ENCODE measurements at places on chromosomes 4 and X. TPM values are rescaled to one million over a fixed set of nuclear protein-coding genes. Genes with fewer than 3 reads are reported as not detected.

Gene NOX1
- not detected for total RNA-seq

GRCh38 chrX:120773801-120774200 is 101.9 kb downstream of the CT47B1 start:
- DNase-seq: no peak

Gene CLGN
- not detected for total RNA-seq

Gene NAP1L2
- total RNA-seq: 11.4 TPM

- no peak for DNase-seq
Measured at GRCh38 chr4:25493466-25493865, 116.4 kb downstream of the ANAPC4 start.

Gene GAB3
- total RNA-seq: 6.0 TPM

DNA sequence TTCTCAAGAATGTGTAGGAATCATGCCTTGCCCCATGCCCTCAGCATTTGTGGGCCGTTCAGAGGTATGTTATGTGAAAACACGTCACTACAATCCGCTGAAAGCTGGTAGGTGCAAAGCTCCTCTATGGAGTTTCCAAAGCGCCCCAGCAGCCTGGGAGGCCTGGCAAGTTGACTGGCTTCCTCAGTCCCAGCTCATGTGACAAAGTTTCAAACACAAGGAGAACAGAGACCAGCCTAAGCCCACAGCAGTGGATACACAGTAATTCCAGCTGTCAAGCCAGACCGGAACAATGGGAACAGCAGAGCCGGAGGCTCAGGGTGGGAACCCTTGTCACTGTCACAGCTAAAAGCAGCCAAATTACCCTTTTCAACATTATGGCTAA is 33.5 kb downstream of the NAT8L start:
- no peak for DNase-seq

DNA sequence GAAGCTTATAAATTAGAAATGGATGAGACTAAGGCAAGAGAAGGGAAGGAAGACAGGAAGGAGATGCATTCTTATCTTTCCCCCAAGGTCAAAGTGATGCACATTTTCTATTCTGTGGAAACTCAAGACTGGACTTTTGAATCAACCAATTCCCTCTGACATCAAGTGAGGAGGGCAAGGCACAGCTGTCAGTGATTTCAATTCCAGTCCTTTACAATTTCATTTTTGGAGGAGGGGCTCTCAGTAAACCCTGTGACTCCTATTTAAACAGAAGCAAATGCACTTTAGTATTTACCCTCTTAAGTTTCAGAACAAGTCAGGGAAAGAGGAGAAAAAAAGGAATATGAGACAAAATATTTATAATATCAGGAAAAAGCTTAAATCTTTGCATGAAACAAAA is 134.0 kb downstream of the MGST2 start:
- no peak for DNase-seq

- no peak for DNase-seq
Measured at GRCh38 chr4:150167054-150167453, 88.8 kb downstream of the DCLK2 start.

Gene PCDH10
- total RNA-seq: not detected

GRCh38 chr4:181234951-181235680 is 1008.1 kb upstream of the TENM3 start:
- no peak for DNase-seq

DNA sequence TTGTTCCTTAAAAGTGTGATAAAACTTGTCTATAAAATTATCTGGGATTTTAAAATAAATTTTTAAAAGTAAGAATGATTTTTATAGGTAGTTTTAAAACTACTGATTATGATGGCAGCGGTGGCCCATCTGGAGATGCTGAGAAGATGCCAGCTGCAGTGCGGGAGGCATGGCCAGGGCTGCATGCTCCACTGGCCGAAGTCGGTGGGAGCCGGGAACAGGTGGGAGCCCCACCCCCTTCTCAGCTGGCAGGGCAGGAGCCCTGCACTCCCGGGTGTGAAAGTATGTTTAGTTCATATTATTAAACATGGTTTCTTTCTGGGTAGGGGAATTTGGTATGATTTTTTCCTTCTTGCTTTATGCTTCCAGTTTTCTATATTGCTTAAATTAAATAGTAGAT is 63.8 kb downstream of the CORIN start:
- no peak for DNase-seq

GRCh38 chr4:173124209-173124865 is 44.3 kb upstream of the GALNT7 start:
- DNase-seq: no peak

DNA sequence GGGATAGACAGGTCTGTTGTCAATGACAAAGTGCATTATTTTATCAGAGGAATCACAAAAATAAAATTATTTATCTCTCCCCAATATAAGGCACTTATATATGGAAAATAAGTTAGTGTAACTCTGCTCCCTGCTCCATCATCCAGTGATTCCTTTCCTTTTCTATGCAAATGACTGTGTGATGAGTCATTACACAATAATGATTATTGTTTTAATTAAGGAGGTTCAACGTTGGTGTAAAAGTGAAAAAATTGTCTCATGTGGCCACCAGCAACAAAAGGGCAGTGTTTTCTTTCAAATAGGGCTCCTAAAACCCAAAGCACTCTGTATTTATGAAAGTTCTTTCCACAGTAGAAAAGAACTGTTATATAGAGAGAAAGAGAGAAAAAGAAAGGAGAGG is 16.7 kb downstream of the SLC7A11 start:
- no peak for DNase-seq

GRCh38 chr4:119197772-119198212 is 14.7 kb upstream of the USP53 start:
- DNase-seq: no peak

GRCh38 chr4:3374667-3375066 is 67.1 kb upstream of the HGFAC start:
- no peak for DNase-seq

DNA sequence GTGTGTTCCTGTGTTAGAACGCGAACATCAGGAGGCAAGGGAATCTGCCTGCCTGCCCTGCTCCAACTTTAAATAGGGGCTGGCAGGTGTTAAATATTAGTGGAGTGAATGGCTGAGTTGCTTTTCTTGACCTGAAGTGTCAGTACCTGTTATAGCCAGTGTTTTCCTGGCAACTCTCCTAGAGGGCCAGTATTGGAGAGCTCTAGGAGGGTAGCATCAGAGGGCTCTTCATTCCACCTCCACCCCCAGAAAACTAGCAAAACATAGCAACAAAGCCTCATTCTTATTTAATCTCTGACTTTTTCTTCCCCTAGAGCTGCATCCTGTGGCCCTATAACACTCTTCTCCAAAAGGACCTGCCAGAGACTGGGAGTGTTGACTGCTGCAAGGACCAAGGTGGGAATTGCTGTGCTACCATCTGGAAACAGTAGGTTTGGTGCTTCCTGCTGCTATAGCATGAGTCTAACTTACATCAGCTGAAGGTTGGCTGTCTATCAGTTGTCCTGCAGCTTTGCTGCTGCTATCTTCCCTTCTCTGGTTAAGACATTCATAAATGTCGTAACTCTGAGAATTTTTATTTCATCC is 33.5 kb downstream of the SGMS2 start:
- no peak for DNase-seq

Gene ADRA2C
- not detected for total RNA-seq

DNA sequence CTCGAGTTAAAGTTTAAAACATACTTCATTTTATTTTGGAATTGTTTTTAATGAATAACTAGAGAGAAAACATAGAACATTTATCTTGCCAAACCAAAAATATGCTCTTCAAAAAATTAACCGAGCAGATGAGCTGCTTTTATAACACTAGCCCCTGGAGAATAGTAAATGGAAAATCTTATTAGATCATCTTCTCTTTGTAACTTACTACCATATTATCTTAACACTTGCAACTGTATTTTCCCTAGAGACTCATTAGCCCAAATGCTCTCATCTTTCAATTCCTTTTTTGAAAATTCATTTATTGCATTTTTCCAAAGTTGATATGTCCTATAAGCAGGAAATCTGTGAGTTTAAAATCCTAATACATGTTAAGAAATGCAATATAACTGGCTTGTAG is 143.3 kb downstream of the CAMK2D start:
- DNase-seq: no peak

DNA sequence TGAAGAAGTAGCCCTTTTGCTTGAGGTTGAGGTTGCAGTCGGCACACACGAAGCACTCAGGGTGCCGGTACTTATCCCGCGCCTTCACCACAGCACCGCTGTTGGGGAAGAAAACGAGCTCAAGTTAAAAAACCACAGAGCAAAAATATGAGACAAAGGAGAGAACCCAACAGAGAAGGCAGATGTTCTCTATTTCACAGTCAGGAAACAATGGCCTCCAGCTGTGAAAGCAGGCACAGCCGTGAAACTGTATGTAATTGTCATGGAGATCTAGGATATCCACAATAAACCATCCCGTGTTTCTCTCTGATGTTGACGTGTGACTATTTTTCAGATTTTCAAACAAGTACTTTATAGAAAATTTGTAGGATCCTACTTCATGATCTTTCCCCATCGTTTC is 30.9 kb upstream of the CCDC110 start:
- no peak for DNase-seq

DNA sequence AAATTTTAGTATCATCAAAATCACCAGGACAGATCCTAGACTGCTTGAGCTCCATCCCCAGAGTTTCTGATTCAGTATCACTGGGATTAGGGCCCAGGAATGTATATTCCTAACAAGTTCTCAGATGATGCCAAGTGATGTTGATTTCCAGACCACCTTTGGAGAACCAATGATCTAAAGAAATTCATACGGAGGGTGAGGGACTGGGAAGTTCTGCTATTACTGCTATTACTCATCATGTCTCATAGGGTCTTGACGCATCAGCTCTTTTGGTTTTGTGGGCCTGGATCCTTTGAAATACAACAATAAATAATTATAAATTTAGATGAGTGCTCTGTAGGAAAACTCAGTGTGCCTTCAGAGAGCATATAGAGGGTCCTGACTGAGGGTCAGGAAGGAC is 59.8 kb upstream of the LGI2 start:
- no peak for DNase-seq

GRCh38 chr4:38610966-38611431 is 53.0 kb upstream of the KLF3 start:
- DNase-seq: no peak

Gene RNF128
- total RNA-seq: not detected

GRCh38 chr4:175394208-175394607 is 417.9 kb downstream of the GPM6A start:
- no peak for DNase-seq

DNA sequence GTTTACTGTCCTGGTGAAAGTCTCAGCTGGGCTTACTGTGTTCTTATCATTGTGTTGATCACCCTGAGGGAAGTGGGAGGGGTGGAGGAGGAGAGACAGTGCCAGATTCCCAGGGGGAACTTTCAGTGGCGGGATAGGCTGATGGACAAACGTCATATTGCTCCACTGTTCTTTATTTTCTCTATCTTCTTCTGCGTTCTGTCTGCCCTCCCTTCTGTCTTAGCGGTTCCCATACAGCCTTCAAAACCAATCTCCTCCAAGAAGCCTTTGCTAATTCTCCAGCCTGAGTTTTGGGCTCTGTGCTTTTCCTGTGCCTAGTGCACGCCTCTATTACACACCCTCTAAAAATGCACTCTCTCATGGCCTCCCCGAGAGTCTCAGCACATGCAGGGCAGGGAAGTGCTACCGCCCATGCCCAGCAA is 448.7 kb upstream of the FAT1 start:
- no peak for DNase-seq

DNA sequence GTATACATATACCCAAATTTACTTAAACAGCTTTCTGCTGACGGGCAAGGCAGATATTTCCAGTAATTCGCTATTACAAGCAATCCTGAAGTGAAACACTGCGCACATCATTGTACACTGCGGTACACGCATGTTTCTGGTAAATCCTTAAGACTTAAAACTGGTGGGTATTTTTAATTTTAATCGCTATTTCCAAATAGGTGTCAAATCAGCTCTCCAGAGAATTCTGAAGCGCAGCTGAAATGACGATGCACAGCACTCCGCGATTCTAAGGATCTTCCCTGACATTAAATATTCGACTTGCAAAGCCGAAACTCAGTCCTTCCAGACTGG is 361 bp downstream of the TMEM128 start:
- DNase-seq: no peak

Gene MID1
- not detected for total RNA-seq

- no peak for DNase-seq
Measured at GRCh38 chr4:57078685-57079521, 31.3 kb downstream of the IGFBP7 start.

GRCh38 chr4:37928426-37929416 is 31.5 kb upstream of the PTTG2 start:
- DNase-seq: peak; percentile 26

Gene UGT2A2
- not detected for total RNA-seq

DNA sequence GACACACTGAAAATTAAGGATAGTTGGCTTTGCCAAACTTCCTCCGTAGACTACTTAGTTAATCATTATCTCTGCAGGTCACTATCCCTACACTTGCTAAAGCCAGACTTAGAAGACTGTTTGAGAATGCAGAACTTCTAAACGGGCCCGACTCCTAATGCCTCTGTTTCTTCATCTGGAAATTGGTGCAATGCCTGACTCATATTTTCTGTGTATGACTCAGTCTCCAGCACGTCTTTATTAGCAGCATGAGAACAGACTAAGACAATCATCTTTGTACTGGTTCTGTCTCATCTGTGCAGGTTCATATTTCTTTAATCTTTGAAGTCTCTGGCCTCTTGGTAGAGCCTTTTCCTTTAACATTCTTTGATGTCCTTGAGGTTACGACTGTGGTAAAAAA is 411.9 kb upstream of the ACTRT1 start:
- DNase-seq: no peak

DNA sequence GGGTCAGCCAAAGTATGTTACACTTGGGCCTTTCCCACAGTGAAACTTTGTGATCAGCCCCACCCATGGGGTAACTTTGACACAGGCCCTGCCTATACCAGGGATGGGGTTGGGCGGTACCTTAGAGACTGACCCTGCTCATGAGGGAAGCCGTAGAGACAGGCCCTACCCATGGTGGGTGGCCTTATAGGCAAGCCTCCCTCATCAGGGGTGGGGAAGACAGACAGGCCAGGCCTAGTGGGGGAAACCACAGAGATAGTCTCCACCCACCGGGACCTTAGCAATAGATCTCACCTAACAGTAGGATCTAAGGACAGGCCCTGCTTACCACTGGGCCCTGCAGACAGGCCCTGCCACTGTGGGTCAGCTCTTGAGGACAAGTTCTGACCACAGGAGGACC is 6.8 kb downstream of the PLP2 start:
- no peak for DNase-seq

Gene FREM3
- 0.25 TPM for total RNA-seq

GRCh38 chr4:53818104-53818503 is 226.8 kb upstream of the LNX1 start:
- DNase-seq: no peak

GRCh38 chrX:53294024-53294648 is 12.8 kb upstream of the IQSEC2 start:
- no peak for DNase-seq

GRCh38 chr4:685679-686412 is 3.1 kb downstream of the SLC49A3 start:
- no peak for DNase-seq

GRCh38 chr4:81874661-81875515 is 403.2 kb upstream of the RASGEF1B start:
- no peak for DNase-seq

DNA sequence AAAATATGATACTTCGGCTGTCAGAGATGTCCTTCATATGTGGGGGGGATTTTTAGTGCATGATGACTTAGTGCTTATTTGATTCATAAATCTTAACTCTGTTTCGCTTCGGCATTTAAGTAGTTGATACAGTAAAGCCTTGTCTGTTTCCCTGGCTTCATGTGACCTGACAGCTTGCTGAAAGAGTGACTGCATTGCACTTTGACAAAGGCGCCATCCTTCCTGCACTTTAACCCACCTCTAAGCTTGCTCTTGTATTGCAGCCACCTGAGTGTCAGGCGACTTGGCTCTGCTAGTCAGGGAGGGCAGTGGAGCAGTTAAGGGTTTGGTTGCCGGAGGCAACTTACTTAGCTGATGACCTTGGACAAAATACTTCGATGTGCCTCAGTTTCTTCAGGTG is 65.5 kb downstream of the PTTG2 start:
- DNase-seq: no peak

Gene USP17L27
- total RNA-seq: not detected
